ENCODE measurements at places on chromosomes 16 and 17.

DNA sequence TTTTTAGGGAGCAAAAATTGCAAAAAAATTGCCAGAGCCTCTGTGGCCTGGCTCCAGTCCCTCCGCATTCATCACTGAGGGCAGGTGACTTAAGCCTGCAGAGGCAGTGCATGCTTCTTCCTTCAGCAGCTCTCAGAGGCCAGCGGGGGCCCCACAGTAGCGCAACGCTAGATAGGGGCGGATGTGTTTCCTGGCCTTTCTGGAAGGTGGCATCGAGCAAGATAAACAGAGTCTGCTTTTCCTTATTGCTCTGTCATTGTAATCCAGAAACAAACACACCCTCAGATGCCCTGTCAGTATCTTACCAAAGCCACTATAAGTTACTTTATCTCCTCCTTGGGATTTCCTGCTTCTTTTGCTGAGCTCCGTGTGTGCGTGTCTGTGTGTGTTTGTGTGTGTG is 75.5 kb upstream of the IRX6 start:
- DNase-seq: no peak

GRCh38 chr17:33240362-33240761 is 52.7 kb downstream of the ASIC2 start:
- no peak for DNase-seq

DNA sequence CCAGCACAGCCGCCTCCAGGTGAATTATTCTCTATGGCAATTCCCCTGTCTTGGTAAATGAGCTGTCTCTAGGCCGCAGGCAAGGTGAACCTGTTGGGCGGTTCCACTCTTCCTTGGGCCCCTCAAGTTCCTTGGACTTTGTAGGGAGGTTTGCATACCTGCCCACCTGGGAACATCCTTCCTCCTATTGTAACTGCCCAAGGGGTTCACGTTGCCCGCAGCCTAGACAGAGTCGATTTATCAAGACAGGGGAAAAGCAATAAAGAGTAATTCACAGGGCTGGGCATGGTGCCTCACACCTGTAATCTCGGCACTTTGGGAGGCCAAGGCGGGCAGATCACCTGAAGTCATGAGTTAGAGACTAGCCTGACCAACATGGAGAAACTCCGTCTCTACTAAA is 122.5 kb downstream of the KCNJ18 start:
- DNase-seq: no peak

GRCh38 chr16:75780669-75781068 is 54.4 kb upstream of the CPHXL start:
- DNase-seq: no peak

DNA sequence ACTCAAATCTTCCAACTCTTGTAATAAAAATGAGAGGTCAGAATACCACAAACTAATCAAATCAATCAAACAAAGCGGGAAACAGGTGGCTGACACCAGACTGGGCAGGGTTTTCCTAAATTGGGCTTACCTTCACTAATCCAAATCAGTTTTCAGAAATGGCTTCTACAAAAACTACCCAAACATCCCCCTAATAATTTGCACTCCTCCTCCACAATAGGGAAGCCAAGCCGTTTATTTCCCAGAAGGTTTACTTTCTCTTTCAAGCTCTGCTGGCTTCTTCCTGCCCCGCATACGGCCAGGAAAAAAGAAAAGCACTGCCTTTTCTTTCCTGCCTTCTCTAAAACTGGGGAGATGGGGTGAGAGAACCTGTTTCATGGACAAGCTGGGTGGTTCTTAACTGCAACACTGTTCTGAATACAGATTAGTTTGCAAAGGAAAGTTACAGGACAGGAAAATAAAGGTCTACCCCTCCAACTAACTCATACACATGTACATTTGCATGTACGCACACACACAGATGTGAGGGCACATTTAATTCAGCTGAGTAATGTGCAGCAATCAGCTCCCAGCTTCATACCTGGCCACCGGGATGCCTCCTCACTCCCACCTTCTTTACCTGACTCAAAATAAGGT is 9.2 kb downstream of the STAT3 start:
- no peak for DNase-seq

GRCh38 chr17:5943232-5943631 is 126.9 kb upstream of the WSCD1 start:
- no peak for DNase-seq

GRCh38 chr16:83095941-83096692 is 469.3 kb downstream of the CDH13 start:
- no peak for DNase-seq

DNA sequence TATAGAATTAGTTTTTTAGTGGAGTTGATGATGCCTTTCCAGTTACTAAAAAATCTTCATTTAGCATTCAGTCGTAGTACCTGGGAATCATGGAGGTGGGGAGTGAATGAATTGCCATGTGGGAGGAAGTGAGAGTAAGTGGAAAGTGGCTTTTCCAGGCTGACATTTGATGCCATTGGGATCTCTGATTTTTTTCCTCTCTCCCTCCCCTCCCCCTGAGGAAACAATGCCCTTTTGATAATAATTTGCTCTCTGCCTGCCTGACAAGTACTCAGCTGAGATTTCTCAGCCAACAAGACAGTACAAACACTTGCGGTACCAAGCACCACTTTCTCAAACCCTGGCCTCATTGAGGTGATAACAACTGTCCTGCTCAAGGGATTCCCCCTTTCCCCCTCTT is 2.2 kb downstream of the UBE2Z start:
- DNase-seq: no peak

GRCh38 chr16:19886073-19886941 is 1.7 kb upstream of the GPRC5B start:
- DNase-seq: peak; percentile 41

DNA sequence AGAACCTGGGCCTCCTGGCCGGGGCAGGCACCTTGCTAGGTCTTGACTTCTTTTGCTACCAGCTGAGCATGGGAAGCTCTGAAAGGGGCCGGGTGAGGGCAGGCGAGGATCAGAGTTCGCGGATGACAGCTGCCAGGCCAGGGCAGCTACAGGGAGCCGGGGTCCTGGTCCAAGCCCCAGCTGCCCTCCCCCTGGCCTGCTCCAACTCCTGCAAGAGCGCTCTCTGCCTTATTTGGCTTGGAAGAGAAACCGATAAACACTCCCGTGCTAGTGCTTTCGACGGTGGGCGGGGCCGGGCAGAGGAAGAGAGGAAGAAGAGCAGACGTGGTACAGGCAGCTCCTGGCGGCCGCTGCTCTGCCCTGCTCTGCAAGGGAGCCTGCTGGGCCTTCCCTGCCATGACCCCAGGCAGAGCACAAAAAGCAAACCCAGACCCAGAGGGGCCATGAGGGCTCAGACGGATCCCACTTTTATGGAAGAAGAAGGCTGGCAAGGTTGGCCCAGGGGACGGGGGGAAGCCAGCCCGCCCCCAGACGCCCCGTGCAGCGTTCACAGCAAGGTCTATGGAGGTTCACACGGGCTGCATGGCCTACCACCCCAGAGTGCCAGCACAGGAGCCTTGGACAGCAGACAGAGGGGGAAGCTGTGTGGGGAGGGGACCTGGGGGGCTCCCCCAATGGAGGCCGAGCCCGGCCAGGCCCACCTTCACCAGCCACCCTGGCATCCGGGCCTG is 25.6 kb downstream of the PIEZO1 start:
- no peak for DNase-seq

GRCh38 chr17:34703533-34703932 is 124.2 kb downstream of the TMEM132E start:
- no peak for DNase-seq

- no peak for DNase-seq
Observed at GRCh38 chr16:49356728-49357488, 16.7 kb upstream of the C16orf78 start.

DNA sequence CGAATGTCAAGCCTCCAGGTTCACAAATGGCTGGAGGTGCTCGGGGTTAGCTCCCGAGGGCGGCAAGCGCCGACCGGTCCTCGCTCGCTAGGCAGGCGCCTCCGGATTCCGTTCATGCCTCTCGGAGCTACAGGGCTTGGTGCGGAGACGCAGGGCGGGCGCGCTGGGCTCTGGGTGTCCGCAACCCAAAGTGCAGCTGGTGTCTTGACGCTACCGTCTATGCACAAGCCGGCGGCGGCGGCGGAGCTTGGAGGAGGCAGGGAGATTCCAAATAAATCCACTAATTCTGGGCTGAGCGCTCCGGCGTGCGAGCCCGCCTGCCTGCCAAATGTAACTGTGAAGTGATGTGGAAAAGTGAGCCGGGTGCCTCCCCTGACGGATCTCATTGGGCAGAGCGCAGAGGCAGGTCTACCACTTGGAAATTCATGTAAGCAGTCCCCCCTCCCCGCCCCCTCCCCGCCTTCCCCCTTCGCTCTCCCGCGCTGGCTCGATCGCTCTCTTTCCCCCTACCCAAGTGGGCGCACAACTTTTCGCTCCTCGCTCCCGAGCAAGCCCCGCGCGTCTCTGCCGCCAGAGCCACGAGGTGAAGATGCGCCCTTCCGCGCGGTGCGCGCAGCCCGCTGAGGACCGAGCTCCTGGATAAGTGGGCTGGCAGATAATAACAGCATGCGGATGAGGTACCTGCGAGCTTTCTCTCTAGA is at the start of gene CDH8:
TSS of gene CDH8 (minus strand) at position 338 of the 701 bp plus-strand sequence. CDS start 15,035 bp downstream, outside the sequence.
- no peak for DNase-seq

- DNase-seq: no peak
Observed at GRCh38 chr17:48139944-48140343, 32.4 kb downstream of the SNX11 start.

DNA sequence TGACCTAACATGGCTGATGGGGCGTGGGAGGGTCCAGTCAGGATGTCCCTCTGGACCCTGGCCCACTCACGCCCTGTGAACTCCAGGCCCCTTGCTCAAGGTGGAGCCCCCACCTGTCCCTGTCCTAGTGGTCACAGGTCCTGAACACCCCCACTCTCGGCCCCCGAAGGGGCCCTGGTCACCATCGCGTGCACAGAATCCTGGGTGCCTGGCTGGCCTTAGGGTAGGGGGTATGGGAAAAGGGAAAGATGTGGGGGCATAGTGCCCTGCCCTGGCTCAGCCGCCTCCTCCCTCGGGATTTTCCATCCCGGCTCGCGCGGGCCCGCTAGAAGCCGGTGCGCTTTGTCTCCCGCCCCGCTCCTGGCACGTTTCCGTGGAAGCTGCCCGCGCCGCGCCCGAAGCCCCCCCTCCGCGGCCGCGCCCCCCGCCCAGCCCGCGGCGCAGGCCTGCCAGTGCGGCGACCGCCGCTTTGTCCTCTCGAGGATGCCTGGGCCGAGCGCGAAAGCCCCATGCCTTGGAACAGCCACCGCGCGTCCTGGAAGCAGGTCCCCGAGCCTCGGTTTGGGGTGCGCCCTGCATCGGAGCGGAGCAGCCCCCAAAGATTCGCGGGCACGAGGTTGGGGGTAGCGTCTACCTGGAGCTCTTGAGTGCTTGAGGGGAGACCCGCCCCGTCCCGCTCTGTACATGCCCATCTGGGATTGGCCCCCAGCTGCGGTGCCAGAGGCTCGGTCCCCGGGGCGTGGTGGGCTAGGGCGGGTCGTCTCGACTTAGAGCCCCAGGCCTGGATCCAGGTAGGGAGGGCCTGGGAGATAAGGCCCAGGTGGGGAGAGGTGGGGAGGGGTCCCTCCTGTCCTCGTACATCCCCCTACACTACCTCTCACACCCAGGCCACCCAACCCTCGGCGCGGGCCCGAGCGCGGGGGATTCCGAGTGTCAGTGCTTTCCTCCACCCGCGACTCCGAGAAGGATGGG is 1.3 kb downstream of the SMPD3 start:
- DNase-seq: no peak

GRCh38 chr16:24988593-24989338 is 26.4 kb downstream of the ARHGAP17 start:
- DNase-seq: no peak

DNA sequence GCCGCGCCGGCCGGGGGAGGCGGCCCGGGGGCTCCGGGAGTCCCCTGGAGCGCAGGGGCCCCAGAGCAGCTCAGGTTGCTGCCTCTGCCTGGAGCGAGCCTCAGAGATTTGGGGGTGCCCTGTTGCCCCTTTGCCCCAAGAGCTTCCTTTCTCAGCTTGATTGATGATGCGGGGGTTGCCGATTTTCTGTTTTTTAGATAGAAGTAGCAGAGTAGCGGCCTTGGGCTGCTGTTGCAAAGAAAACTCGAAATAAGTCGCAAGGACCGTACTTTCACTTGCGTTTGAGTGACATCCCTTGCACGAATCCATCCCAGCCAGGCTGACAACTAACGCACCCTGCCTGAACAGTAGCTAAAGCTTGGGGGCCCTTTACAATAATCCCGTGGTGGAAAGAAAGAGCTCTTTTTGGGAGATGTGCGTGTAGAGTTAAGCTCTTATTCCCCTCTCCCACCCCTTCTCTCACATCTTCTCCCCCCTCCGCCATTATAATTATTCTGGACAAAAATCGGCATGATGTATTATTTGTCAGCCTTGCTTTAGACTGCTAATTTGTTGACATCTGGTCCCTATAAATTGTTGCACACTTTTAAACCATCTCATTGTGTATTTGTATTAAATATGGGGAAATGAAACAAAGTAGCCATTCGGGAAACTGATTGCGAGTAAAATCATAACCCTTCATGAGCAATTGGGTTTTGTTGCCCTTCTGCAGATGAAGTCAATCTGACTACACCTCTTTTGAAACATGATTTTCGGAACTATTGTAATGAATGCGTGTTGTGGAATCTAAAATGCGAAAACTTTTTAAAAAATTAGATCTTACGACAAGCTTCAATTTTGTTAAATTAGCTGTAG is 873 bp downstream of the USP10 start:
- DNase-seq: no peak

DNA sequence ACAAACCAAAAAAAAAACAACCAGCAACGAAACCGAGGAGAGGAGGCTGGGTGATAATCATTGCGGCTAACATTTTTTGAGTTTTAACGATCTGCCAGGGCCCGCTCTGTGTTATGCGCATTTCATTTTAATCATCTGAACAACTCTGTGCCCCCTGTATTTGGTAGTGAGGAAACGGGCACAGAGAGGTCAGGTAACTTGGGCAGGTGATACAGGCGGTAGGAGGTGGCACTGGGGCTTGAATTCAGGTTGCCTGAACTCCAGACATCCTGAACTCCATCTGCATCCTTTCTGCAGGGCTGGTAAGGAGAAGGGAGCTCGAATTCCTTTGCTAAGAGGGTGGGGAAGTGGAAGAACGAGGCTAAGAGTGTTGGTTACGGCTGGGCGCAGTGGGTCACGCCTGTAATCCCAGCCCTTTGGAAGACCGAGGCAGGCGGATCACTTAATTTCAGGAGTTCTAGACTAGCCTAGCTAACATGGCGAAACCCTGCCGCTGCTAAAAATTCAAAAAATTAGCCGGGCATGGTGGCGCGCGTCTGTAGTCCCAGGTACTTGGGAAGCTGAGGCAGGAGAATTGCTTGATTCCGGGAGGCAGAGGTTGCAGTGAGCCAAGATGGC is 1.1 kb downstream of the CLUAP1 start:
- no peak for DNase-seq
